ENCODE measurements at places on chromosomes 2 and 18.

GRCh38 chr2:190720276-190720675, 71.4 kb downstream of the NAB1 start:
- no peak for ATAC-seq

- ATAC-seq: no peak
These were observed 59.2 kb upstream of the CSRNP3 start for GRCh38 chr2:165410276-165410675.

- no peak for ATAC-seq
These were observed 196.9 kb downstream of the NRP2 start for GRCh38 chr2:205878999-205879762.

DNA sequence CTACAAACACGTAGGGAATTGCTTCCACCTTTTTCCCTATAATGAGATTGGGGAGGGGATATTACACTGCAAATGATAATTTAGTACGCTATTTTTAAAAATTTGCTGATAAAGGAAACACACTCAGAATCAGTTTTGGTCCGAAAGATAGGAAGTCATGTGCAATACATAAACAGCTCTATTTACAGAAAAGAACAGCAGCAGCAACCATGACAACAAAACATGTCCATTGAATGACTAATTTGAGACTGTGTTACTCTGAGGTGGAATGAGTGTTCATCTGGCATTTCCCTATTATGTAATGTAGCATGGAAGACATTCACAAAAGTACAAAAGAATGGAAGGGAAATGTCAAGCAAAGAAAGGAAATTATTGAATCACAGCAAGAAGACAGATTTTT, 337.2 kb downstream of the NBAS start:
- no peak for ATAC-seq

GRCh38 chr2:26519396-26520147, 41.6 kb upstream of the OTOF start:
- ATAC-seq: no peak

- no peak for ATAC-seq
These were observed 46.4 kb downstream of the HEATR5B start for GRCh38 chr2:37037771-37038170.

- ATAC-seq: no peak
These were observed 113.5 kb upstream of the NEDD4L start for GRCh38 chr18:57930476-57930875.

DNA sequence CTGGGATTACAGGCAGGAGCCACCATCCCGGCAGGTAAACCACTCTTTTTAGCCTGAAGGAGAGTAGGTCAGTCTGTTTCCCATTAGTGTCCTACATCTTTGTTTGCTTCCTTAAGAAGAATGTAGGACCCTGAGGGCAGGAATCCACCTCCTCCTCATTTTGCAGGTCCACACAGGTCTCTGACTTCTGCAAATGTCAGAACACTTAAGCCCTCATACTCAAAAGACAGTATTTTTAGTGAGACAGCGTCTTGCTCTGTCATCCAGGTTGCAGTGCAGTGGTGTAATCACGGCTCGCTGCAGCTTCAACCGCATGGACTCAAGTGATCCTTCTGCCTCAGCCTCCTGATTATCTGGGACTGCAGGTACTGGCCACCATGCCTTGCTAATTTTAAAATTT, 9.3 kb downstream of the PSTPIP2 start:
- no peak for ATAC-seq

DNA sequence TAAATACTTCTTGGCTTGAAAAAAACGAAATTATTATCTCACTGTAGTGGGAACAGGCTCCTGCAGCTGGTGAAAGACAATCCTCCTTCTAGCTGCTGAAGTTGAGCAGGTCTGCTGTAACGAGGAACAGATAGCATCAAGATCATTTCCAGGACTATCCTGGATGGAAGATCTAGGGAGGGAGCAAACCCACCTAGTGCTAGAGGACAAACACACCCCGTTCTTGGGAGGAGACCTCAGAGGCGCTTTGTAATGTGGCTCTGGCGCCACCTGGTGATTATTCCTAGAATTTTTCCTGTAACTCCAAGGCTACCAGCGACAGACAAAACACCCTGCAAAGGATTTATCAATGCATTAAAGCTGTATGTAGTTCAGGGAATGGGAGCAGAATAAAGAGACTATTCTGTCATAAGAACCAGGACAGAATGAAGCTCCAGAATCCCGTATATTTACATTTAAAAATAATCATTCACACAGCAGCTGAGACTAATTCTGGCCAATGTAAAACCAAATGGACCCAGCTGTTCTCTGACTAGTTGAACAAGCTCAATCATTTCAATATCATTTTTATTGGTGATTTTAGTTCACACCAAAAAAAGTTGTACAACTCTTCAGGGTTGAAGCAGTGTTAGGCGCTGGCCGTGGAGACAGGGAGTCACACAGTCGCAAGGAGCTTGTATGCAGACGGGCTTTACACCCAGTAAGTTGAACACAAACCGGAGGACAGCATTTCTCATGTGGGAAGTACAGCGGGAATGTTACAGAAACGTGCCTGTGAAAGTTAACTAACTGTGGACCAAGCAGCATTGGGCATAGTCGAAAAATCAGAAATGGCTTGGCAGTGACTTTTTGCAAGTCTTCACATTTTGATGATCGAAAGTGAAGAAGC, 290.3 kb downstream of the TRIB2 start:
- ATAC-seq: peak; percentile 53

DNA sequence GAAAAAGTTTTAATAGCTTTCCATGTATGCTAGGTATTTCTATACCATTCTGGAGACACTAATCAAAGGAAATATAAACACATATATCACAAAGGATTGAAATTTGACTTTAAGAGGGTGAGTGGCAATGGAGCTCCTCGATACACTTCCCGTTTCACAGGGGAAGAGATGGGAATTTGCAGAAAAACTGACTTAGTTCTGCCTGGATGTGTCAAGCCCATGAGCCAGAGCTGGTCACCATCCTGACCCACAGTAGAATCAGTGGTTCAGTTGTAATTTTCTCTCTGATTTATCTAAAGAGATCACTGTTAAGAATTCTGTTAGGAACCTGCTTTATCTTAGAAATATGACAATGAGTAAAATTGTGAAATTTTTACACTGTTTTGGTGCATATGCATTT, 34.2 kb downstream of the PLCL1 start:
- ATAC-seq: no peak

- no peak for ATAC-seq
These were observed 329.2 kb downstream of the GULP1 start for GRCh38 chr2:188620916-188621315.

DNA sequence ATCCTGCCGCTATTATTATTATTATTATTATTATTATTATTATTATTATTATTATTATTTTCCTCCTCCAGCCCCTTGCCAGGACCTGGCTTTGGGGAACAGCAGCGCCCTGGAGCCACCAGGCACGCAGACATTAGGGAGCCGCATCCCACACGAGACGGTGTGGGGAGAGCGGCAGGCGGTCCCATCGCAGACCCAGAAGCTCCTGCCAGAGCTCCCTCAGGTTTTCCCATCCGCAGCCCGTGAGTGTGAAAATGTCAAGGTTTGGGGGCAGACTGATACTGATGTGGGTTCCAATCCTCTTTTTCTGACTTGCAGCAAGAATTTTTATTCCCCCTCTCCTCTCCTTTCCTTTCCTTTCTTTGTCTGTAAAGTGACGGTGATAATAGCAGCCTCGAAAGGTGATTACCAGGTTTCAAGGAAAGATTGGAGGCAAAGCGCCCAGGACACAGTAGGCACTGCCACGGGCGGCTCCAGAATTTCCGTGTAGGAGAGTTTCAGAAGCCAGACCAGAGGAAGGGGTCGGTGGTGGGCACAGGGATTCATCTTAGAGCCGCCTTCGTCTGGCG, 816 bp downstream of the SCTR start:
- ATAC-seq: no peak

GRCh38 chr2:47259829-47260228, 104.7 kb upstream of the STPG4 start:
- ATAC-seq: no peak

DNA sequence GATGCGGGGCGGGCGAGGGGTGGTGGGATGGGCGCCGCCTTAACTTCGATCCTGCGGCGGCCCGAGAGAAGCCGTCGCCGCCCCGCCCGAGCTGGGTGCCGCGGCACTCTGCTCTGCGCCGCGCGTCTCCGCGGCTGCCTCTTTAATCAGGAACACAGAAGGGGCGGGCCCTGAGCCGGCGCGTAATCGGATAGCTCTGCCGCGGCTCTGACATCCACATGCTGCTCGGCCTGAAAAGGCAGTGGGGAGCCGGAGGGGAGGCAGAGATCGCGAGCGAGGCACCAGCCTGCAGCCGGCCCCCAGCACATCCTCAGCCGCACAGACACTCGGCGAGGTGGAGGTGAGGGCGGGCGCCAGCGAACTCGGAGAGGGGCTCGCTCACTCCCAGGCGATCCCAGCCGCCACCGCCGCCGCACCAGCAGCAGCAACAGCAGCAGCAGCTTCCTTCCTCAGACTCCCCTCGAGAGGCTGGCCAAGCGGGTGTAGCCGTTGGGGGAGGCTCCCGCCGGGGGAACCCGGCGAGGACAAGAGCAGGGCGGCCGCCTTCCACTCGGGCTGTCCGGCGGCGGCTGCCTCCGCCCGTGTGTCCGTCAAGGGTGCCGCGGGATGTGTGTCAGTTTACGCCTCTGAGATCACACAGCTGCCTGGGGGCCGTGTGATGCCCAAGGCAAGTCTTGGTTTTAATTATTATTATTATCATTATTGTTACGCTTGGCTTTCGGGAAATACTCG, at the start of gene NRP2:
NRP2 (plus strand) TSS at position 263 of the 732 bp plus-strand sequence. CDS start 790 bp downstream, outside the sequence.
- peak; percentile 89 for ATAC-seq

GRCh38 chr2:121902171-121902591, 146.7 kb downstream of the TSN start:
- peak; percentile 42 for ATAC-seq

- no peak for ATAC-seq
These were observed 766.0 kb downstream of the RNF144A start for GRCh38 chr2:7683196-7683595.

GRCh38 chr2:40485854-40486253, 34.0 kb upstream of the SLC8A1 start:
- no peak for ATAC-seq

Data from stimulated activated memory B cell treated with anti-CD40 and anti-IgM and Interleukin-4, amounts not matched to agents 10 μg/mL and 1 μg/mL and 100 μg/mL, for 72 hours (primary cell).